ENCODE measurements at places on chromosomes 4 and X.

- no peak for DNase-seq
Observed at GRCh38 chr4:10196191-10196590, 79.6 kb upstream of the WDR1 start.

DNA sequence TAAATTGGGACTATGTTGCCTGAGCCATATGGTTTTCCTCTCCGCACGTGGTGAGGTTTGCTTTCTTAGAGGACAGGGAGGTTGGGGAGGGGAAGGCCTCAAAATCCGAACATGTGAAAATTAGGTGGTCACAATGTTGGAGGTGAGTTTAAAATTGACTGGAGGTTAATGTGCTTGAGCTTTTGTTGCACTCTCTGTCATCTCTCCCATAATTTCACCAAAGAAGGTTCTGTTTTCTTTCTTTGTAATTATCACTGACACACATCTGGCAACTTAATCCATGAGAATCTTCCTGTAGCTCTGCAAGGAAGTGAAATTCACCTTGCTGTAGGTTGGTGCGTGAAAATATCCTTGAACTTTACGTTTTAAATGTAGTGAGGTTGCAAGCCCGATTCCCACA lies 225.5 kb downstream of the PDGFC start:
- DNase-seq: no peak

- DNase-seq: no peak
Observed at GRCh38 chrX:102832661-102833060, 104.4 kb upstream of the RAB40AL start.

- no peak for DNase-seq
Observed at GRCh38 chr4:168612450-168613135, 115.7 kb downstream of the PALLD start.
